Frontal cortex (tissue), 4 donors: ENCODE measurements at places on chromosomes 4 and X. TPM values are rescaled to one million over a fixed set of nuclear protein-coding genes. Genes with fewer than 3 reads are reported as not detected.

- DNase-seq: no peak
Observed at GRCh38 chr4:90219822-90220221, 92.6 kb downstream of the CCSER1 start.

ASMT gene
- 0.41 TPM for total RNA-seq

CENPE gene
- total RNA-seq: 3.7 TPM

- DNase-seq: no peak
Observed at GRCh38 chrX:131729295-131729694, 185.4 kb downstream of the OR13H1 start.

TLR3 gene
- total RNA-seq: 0.41 TPM

- peak; percentile 10 for DNase-seq
Observed at GRCh38 chrX:153820601-153821000, 9.7 kb downstream of the PDZD4 start.

GRCh38 chr4:152408514-152409327 is 127.2 kb downstream of the FBXW7 start:
- DNase-seq: peak; percentile 5

ZRSR2 gene
- 4.5 TPM for total RNA-seq

DNA sequence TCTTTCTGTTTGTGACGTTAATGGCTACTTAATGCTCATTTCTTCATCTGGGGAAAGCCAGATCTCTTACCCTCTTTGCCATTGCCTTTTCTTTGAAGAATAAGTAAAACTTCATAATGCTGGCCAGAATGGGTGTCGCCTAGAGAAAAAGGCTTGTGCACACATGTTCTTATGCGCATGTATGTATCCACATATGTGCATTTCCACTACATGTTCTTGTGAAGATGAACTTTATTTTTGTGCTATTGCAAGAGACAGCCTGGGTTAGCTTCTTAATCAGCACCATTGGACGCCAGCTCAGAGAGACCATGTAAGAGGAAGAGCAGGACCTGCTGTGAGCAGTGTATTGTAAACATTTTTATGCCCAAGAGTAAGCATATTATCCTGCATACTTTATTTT is 178.7 kb downstream of the SPRY1 start:
- no peak for DNase-seq

CENPVL3 gene
- total RNA-seq: 2.4 TPM

GAGE1 gene
- not detected for total RNA-seq

AKAP14 gene
- total RNA-seq: not detected

CCDC149 gene
- 16.3 TPM for total RNA-seq
